Pancreas (tissue), 10 donors: ENCODE measurements at places on chromosomes 2 and 18. TPM values are rescaled to one million over a fixed set of nuclear protein-coding genes. Genes with fewer than 3 reads are reported as not detected.

- DNase-seq: no peak
Measured at GRCh38 chr18:78321402-78321801, 658.2 kb upstream of the SALL3 start.

GRCh38 chr2:209671020-209671680, 100.5 kb upstream of the UNC80 start:
- no peak for DNase-seq

Gene RSAD2
- 2.2 TPM for total RNA-seq

DNA sequence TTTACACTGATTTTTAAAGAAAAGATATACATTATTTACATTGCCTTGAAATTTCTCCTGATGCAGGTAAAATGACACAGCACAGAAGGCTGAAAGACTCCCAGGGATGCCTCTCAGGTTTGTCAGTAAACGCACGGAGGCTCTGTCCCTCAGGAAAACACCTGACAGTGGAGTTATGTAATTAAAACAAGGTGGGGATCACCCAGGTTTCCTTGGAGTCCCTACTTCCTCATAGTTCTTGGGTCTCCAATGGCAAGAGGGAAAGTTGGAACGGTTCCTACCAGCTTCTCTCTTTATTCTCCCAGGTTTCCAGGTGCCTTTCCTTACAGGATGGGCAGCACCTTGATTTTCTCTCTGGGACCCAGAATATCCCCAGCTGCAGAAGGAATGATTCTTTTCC, 654.8 kb downstream of the SLC4A3 start:
- DNase-seq: no peak

Gene ANKRD29
- total RNA-seq: 0.42 TPM

- DNase-seq: no peak
Measured at GRCh38 chr2:173001664-173002604, 73.7 kb upstream of the MAP3K20 start.

DNA sequence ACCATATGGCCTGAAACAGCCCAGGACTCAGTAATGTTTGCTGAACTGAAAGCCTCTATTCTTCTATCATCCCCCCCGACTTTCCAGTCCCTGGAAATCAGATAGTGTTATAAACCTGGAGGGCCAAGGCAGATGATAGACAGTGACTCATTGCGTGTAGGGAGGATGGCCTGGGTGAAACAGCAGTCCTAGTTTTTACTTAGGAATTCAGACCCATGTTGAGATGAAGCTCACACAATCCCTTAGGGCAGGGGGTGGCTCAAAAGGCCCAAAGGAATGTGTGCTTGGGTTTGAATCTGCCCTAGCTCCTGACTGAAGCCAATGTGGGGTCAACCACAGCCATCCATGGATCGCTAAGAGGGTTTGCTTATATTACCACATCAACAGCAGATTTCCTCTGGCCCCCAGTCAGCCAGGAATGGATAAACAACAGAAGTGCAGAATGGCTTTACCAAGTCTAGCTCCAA, 43.9 kb upstream of the STPG4 start:
- DNase-seq: no peak

Gene C1GALT1C1L
- total RNA-seq: 0.55 TPM

DNA sequence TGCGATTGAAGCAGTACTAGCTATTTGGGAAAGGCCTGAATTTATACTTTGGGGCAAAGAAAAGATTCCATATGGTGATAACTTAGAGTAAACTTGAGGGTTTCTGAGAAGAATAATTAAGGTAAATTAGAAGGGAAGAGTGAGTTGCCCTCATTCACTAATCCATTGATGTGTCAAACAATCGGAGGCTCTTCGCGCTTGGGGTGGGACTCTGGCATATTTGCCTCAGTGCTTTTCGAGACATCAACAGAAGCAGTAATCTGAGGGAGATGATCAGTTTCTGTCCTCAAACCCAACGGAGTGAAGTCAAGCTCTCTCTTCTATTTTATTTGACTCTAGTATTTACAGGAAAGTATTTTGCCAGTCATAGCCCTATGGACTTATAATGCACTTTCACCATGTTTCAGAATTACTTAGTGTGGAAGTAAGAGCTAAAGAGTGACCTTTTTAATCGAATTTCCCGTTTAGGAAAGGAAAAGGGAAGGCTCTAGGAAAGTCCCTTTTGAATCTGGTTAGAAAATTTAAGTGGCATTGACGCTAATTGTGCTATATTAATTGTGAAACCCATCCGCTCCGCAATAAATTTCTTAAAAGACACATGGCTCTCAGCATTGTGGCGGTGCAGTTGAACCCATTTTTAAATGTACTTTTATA, 1.3 kb downstream of the RAB10 start:
- no peak for DNase-seq

DNA sequence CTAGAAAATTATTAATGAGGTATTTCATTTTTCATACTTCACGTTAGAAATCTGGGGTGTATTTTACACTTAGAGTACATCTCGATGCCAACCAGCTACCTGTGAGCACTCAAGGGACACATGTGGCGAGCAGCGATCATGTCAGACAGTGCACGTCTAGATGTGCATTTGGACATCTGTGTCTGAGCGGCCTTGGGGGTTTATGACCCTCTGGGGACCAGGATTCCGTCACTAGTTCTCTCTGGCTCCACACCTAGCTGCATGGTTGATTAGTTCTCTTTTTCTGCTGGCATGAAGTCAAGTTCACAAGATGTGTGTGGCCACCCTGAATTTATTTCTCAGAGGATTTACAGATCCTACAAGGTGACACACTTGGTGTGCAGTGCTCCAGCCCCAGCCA, 192.2 kb downstream of the TSN start:
- DNase-seq: no peak

Gene PAX3
- total RNA-seq: not detected

GRCh38 chr2:222479859-222480258, 55.5 kb downstream of the SGPP2 start:
- no peak for DNase-seq

- no peak for DNase-seq
Measured at GRCh38 chr18:74996055-74996454, 212.9 kb downstream of the PTGR3 start.

- no peak for DNase-seq
Measured at GRCh38 chr2:182117196-182117595, 131.5 kb downstream of the PPP1R1C start.

- no peak for DNase-seq
Measured at GRCh38 chr2:172425336-172425735, 2.0 kb upstream of the ITGA6 start.
